ENCODE measurements at places on chromosomes 12 and 14. TPM values are rescaled to one million over a fixed set of nuclear protein-coding genes. Genes with fewer than 3 reads are reported as not detected.

The RPGRIP1 gene
- 0.40 TPM for polyA plus RNA-seq

The IRAK3 gene
- 3.3 TPM for polyA plus RNA-seq

The PSMA6 gene
- polyA plus RNA-seq: 168 TPM

The DBX2 gene
- polyA plus RNA-seq: 0.24 TPM

The TOMM20L gene
- 1.3 TPM for polyA plus RNA-seq

The RNF212B gene
- 1.6 TPM for polyA plus RNA-seq

The RNASE4 gene
- polyA plus RNA-seq: 2.2 TPM

Measured in left renal pelvis (tissue), 4 donors.